Activated naive CD4-positive, alpha-beta T cell treated with anti-CD3 and anti-CD28 coated beads, Interleukin-2, amount 10 ng/mL, durations not matched to agents 7 days and 5 days (primary cell): ENCODE measurements at places on chromosomes 4 and X.

- no peak for DNase-seq
These were observed 104.5 kb upstream of the LNX1 start for GRCh38 chr4:53695540-53696463.

GRCh38 chr4:52959541-52959940 is 97.4 kb downstream of the RASL11B start:
- DNase-seq: no peak

DNA sequence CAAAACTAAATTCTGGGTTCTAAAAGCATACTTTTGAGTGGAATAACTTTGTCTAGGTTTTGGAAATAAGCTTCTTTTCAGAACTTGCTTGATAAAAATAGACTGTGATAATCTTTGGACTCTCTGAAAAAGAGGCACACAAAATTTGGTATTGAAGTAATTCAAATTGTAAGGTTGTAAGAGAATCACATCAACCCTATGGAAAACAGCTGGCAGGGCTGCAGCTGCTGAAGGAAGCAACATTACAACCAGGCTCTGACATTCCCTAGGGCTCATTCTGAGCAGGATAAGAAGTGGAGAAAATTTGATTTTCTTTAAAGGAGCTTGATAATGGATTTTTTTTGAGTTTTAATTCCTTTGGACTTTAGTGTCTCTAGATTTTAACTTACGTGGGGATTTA is 147.6 kb downstream of the FSTL5 start:
- no peak for DNase-seq

DNA sequence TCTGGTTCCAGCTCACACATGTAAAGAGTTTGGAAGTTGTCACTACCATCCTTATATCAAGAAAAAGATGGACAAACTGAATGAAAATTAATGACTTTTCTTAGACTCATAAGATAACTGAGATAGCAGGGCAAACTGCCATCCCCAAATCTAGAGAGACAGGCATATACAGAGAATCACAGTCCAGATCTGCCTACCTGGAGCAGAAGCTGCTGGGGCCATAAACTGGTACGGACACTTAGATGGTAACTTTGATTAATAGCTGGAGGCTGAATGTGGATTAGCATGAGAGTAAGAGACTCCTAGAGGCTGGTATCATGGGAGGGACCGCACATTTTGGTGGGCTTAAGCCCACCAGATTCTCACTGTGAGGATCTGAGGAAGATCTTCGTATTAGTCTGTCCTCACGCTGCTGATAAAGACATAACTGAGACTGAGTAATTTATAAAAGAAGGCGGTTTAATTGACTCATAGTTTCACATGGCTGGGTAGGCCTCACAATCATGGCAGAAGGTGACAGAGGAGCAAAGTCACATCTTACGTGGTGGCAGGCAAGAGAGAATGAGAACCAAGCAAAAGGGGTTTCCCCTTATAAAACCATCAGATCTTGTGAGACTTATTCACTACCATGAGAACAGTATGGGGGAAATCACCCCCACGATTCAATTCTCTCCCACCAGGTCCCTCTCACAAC is 10.8 kb upstream of the POLA1 start:
- DNase-seq: no peak

DNA sequence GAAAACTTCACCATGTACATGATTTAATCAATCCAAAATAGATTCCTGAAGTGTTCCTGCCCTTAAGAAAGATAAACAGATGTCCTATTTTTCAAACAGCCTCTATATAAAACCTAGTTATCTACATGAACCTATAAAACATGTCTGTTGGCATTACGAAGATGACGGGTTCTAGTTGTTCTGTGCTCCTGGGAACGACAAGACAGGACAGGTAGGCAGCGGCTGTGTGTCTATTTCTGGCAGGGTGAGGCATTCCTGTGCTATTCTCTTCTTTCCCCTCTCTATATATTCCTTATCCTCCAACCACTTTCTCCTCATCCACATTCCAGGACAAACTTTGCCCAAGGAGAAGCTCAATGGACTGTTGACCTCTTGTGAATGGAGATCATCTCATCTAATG is 6.1 kb downstream of the FAT1 start:
- no peak for DNase-seq
